Cardiac atrium fibroblast (primary cell): ENCODE measurements at places on chromosomes 12 and 14. TPM values are rescaled to one million over a fixed set of nuclear protein-coding genes. Genes with fewer than 3 reads are reported as not detected.

Gene BATF
- total RNA-seq = not detected in 2 replicates

Gene TSPAN19
- total RNA-seq = not detected in 2 replicates

Gene KCNC2
- total RNA-seq = not detected in 2 replicates

Gene RNASE12
- not detected in 2 replicates for total RNA-seq

Gene TAS2R42
- total RNA-seq = not detected in 2 replicates

Gene NINJ2
- 0.49 TPM in 1 of 2 replicates, not detected in the other for total RNA-seq

Gene B4GALNT3
- total RNA-seq = 1.6 TPM in 1 of 2 replicates, not detected in the other

Gene KRT7
- 85.9 and 90.6 TPM in 2 replicates for total RNA-seq

Gene NAB2
- total RNA-seq = 39.7 and 40.6 TPM in 2 replicates

Gene NFKBIA
- 43.1 and 117 TPM in 2 replicates for total RNA-seq

Gene AGAP2
- total RNA-seq = 0.18 and 0.32 TPM in 2 replicates

Gene GALNT9
- total RNA-seq = 0.16 and 2.2 TPM in 2 replicates

Gene FOXA1
- total RNA-seq = not detected in 2 replicates

Gene SLC38A6
- 16.5 and 24.2 TPM in 2 replicates for total RNA-seq

Gene OTOGL
- total RNA-seq = 0.81 and 1.1 TPM in 2 replicates

Gene NTF3
- 0.18 TPM in 1 of 2 replicates, not detected in the other for total RNA-seq

Gene CISTR
- total RNA-seq = not detected in 2 replicates

Gene SLCO1B1
- not detected in 2 replicates for total RNA-seq

Gene KRT79
- total RNA-seq = not detected in 2 replicates

Gene OR4Q2
- not detected in 2 replicates for total RNA-seq

Gene PTPN6
- total RNA-seq = under 0.01 TPM in 1 of 2 replicates, not detected in the other

Gene GDF11
- total RNA-seq = 5.6 and 7.1 TPM in 2 replicates

Gene CDK4
- total RNA-seq = 155 and 176 TPM in 2 replicates

Gene P2RX7
- total RNA-seq = not detected in 2 replicates

Gene ADAM21
- total RNA-seq = 1.3 and 1.4 TPM in 2 replicates

Gene CD163
- not detected in 2 replicates for total RNA-seq

Gene CLEC4A
- not detected in 2 replicates for total RNA-seq

Gene HOXC5
- not detected in 2 replicates for total RNA-seq

Gene MYF5
- not detected in 2 replicates for total RNA-seq

Gene EPYC
- total RNA-seq = not detected in 2 replicates

Gene OR4K13
- not detected in 2 replicates for total RNA-seq

Gene COX8C
- total RNA-seq = not detected in 2 replicates

Gene AMDHD1
- not detected in 2 replicates for total RNA-seq

Gene C14orf39
- not detected in 2 replicates for total RNA-seq

Gene KLHL33
- total RNA-seq = 0.49 TPM in 1 of 2 replicates, not detected in the other

Gene TDG
- 16.8 and 17.0 TPM in 2 replicates for total RNA-seq

Gene AQP6
- not detected in 2 replicates for total RNA-seq

Gene TRPV4
- total RNA-seq = 0.65 and 1.1 TPM in 2 replicates

Gene METAP2
- 50.4 and 67.0 TPM in 2 replicates for total RNA-seq

Gene ASIC1
- 4.7 and 8.8 TPM in 2 replicates for total RNA-seq

Gene TTC9
- 0.16 TPM in 1 of 2 replicates, not detected in the other for total RNA-seq

Gene GALNT16
- 0.65 and 1.4 TPM in 2 replicates for total RNA-seq

Gene MUCL1
- not detected in 2 replicates for total RNA-seq

Gene HHIPL1
- total RNA-seq = 6.5 and 9.9 TPM in 2 replicates

Gene C2CD5
- 8.9 and 11.6 TPM in 2 replicates for total RNA-seq
